ENCODE measurements at places on chromosomes 12 and 14. TPM values are rescaled to one million over a fixed set of nuclear protein-coding genes. Genes with fewer than 3 reads are reported as not detected.

TTC6 gene
- 0.10 TPM for total RNA-seq

ARHGEF25 gene
- 3.3 TPM for total RNA-seq

DNA sequence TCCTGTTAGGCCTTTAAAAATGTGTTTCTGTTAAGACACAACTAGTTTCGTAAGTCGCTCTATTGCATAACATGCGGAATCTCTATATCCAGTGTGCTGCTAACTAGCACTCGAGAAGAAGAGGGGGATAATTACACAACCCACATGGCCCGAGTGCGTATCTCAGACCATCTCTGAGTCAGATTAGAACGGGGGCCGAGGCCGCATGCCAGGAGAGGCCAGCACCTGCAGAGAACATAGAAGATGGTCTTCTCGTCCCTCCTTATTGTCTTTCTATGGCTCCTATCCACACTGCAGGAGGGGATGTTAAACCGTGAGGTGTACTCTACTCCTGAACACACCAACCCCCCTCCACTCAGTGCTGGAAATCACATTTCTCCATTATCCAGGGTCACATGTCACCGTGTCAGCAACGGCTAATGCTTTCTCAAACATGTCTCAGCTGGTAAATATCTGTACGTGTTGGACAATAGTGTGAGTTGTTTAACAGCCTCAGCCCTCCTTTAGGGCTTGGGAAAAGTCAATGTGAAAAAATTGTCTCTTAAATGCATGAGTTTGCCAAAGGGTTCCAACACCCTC, 56.3 kb downstream of the CCDC88C start:
- no peak for DNase-seq

- DNase-seq, result no peak
These were observed 5.7 kb upstream of the RABGGTA start for GRCh38 chr14:24277071-24277470.

DNA sequence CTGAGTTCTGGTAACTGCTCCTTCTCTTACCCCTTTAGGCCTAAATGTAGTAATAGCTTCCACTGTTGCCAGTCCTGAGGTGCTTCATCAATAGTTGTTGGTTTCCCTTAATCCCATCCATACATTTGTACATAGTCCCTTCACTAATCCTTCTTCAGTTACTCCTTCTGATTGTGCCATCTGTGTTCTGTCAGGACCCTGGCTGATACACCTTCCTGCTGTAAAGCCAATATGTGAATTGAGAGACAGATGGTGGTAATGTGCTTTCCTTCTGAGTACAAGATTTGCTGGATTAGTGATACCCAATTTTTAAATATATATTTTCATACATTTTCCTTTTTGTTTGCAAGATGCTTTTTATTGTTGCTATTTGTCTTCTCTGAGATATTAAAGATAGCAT, 66.4 kb downstream of the OTOGL start:
- DNase-seq, result no peak

DNA sequence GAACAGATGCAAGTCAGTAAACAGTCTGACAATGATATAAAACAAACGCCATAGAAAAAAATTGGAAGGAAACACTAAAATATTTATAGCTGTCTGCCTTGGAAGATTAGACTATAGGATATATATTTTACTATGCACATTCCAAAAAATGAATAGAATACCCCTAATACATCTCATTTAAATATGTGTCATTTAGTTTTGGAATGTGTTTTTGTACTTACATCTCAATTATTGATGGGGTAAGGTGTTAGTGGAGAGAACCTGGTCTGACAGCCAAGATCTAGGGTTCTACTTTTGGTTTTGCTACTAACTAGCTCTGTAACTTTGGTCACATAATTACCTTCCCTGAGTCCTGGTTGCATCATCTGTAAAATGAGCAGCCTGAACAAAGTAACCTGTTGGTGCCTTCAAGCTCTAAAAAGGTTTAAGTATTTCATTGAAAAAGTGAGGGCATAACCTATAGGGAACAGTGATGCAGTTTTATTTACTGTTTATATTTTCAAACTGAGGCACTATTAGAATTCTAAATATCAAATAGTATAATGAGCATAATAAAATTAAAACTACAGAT, 28.6 kb upstream of the SLC6A13 start:
- no peak for DNase-seq

DNA sequence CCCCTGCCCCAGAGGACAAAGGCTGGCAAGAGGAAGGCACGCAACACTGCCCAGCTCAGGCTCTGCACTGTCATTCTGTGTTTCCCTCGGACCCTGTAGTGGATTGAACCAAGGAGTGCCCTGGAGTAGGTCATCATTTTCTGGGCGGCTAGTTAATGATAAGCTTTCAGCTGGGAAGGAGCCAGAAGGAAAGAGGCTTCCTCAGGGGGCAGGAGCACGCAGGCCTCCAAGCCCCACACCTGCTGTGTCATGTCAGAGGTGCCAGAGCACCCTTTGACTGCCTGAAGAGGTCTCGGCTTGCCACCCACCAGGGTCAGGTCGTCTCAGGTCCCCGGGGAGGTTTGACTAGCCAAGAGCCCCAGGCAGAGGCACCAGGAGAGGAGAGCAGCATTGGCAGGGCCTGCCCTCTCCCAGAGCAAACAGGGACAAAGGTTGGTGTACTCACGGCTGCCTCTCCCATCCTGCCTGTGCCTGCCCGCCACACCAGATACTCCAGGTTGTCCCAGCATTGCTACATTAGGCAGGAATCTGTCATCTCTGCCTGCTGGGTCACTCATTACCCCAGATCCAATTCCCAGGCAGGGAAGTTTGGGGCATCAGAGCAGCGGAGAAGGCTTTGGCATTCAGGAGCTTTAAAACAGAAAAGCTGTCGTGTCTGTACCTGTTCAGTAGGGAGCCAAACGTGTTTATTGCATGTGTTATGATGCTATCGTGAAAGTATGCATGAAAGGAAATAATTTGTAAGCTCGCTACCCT, 33.5 kb upstream of the ATP2A2 start:
- DNase-seq, result peak; percentile 75

All from thyroid gland (tissue), 4 donors.